ENCODE measurements at places on chromosomes 2 and 18.

- DNase-seq = peak; percentile 5
These were observed 17.5 kb upstream of the DPP4 start for GRCh38 chr2:162091325-162092007.

GRCh38 chr2:19747310-19748072, 154.3 kb downstream of the TTC32 start:
- DNase-seq = no peak

- no peak for DNase-seq
These were observed 305.2 kb upstream of the UBE2E3 start for GRCh38 chr2:180675170-180675569.

DNA sequence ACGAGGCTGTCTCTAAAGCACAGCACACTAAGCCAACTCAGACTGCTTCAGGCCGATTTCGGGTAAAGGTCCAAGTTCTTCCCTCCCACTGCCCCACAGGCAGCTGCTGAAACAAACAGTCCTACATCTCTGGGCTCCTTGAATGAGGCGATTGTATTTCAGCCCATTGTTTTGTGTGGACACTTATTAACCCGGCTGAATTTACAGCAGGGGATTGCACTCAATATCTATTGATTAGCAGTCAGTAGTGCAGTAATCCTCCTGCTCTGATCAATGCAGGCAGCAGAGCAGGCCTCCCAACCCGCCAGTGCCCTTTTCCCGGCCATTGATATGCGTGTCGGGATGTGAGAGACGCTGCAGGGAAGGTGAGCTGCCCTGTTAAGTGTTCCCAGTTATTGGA, 330.1 kb downstream of the CMPK2 start:
- no peak for DNase-seq

DNA sequence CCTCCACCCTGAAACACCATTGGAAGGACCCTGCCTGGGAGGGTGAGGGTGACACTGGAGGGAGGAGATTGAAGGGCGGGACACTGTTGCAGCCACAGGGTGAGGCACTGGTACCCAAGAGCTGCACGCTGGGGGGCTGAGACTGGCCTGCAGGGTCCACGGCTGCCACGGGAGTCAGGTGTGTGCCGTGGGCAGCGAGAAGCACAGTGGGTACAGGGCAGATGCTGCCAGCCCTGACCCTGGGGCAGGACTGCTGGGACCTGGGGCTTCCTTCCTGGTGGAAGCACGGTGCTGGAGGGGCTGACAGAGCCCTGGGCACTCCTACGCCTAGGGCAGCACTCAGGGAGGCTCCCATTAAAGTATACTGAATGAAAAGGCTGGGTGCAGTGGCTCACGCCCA, 16.6 kb downstream of the CYS1 start:
- no peak for DNase-seq

DNA sequence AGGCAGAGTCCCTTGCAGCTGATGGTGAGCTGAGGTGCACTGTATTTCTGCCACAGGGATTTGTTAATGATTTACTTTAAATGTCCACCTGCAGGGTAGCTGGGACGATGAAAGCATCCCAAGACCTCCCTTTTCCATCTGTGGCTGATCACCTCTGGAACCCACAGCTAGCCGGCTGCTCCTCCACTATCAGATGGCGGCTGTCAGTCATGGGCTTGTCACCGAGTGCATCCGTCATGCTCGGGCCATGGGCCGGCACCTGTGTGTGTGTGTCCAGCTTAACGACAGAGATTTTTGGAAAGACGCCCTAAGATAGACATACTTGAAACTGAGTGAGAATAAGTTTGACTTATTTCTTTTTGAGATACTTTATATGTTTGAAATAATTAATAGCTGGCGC, 235.2 kb downstream of the FAM210A start:
- no peak for DNase-seq

DNA sequence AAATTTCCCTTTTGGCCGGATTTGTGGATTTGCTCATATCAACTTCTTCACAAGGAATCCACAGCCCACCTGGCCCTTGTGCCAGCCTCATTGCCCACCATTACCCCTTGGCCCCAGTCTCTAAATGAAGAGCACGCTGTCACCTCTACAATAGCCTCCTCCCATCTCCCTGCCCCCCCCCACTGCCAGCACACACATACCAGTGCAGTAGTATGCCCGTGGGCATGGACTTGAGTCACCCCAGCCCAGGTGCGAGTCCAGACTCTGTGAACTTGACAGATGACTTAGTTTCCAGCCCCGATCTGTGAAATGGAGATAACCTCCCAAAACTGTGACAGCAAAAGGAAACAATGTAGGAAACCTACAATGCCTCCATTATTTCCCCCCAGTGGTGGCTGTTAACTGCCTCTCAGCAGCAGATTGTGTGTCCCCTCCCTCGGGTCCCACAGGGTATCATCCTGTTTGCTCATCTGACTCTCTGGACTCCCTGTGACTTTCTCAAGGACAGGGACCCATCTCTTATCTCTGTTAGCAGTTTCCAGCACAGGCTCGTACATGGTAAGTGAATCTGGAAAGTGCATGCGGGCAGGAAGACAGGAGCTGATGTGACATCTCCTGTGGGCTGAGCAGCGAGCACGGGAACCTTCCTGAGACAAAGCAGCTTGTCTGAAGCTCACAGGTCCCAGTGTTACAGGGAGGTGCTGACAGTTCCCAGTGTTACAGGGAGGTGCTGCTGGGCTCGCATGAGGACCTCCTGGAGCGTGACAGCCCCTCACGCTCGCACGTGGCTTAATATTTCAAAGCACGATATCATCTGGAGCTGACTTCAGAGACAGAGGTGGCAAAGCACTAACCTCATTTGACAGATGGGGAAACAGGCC, 4.2 kb upstream of the TMEM185B start:
- DNase-seq = no peak

DNA sequence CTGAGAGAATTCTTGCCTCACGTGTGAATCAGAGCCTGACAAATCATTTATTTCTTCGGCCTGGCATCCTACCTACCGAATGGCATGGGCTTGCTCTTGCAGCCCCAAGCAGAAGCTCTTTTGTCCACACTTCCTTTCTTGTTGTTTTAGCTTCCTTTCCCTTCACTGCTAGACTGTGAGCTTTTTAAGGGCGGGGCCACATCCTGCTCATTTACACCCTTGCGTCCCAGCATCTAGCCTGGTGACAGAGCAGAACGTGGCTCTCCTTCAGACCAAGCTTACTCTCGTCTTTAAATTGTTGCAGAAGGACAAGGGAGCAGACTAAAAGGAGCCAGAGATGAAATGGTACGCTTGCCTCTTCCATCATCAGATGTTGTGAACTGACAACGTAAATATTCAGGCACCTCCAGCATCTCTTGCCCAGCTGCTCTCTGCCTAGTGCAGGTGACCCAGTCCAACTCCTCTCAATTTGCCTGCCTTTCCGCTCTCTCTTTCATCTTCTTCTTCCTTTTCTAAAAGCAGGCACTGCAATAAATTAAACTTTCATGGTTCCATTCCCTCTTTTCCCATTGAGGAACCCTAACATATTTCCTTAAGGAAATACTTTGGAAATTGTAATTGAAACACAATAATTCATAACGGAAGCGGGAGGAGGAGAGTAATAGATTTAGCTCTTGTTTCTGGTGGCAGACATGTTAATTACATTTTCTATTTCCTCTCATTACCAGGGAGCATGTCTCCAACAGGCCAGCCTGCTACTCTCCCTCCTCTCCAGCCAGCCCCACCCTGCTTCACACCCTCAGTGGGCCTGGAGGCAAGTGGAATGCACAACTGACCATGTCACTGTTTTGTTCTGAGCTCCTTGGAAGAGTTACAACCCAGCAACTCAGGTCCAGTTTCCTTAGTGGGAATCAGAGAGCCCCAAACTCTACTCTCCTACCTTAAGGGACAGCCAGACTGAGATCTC, 228.1 kb upstream of the TRIB2 start:
- no peak for DNase-seq

DNA sequence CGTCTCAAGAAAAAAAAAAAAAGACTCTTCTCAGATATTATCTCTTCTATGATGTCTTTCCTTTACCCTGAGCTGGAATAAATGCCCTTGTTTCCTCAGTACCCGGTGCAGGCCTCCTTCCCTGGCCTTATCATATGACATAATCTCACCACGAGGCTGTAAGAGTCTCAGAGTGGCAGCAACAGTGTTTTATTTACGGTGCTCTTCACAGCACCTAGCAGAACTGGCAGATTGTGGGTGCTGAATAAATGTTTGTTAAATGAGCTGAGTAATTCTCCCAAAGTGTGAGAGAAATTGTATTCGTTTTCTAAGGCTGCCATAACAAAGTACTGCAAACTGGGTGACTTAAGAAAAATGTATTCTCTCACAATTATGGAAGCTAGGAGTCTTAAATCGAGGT, 82.8 kb upstream of the CD28 start:
- peak; percentile 15 for DNase-seq

- no peak for DNase-seq
These were observed 2033.7 kb upstream of the CELF4 start for GRCh38 chr18:39599251-39599650.

Measured in NCI-H524 (cell line).